ENCODE measurements at places on chromosomes 5 and 9.
A peak's percentile ranks its signal among the peaks of the same experiment; 100 is the strongest.

DNA sequence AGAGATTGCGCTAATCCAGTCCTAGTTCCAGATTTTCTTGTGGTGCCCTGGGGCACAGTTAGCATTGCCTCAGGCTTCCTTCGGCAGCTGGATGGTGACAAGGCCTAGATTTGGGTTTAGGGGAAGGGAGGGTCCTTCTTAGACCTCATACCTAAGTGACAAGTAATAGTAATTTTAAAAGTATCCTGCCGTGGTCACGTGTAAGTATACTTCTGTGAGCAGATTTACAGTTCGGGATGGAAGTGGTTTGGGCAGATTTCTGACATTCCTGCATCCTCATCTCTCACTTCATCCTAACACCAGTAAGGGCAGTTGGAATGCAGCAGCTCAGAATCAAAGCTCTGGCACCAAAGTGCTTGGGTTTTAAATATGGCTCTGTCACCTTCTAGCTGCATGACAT lies 71.6 kb downstream of the LRRC70 start:
- DNase-seq, result no peak

DNA sequence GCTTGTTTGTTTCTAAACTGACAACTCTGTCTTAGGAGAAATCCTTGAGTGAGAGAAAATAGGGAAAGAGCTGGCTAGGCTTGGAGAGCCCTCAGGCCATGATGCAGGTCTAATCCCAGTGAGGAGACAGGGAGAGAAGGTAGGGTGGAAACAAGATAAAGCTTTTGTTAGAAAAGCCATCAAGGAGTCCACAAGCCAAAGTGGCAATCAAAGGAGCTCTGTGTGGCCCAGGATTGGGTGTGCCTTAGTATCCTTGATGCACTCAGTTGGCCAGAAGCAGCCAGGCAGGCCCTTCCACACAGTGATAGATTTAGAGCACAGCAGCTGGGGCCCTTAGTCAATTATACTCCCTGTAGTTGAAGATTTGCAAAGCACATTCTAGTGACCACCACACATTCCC lies 73.9 kb downstream of the ALDH7A1 start:
- no peak for DNase-seq

- no peak for DNase-seq
Measured at GRCh38 chr5:153350175-153350883, 140.1 kb upstream of the GRIA1 start.

DNA sequence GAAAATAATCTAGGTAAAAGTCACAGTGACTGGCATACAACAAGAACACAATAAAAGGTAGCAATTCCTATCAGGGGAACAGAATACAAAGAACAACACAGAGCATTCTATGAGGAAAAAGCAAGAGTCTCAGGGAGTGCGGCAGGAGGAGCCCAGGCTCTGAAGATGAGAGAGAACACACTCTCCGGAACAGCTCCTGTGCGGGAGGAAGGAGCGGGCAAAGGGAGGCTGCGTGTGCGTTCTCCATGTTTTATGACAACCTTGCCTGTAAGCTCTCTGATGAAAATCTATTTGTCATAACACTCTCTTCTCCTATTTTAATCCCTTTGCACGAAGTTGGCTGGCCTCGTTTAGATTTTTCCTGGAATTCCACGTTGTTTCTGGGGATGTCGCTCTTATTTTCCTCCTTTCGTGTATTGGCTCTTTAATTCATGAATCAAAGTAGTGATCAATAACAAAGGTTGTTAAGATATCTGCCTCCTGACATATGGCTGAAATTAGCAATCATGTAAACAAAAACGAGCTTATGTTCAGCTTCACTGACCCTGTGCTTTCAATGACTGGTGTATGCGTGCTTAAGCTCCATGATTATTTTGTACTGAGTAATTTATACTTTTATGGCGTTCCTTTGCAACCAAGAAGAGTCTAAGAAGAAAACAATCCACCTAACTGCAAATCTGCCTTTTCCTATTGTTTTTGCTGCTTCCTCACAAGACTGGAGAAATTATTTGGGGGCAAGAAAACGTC lies 109.5 kb downstream of the MYO10 start:
- no peak for DNase-seq

GRCh38 chr5:139271201-139272027 lies 22.1 kb upstream of the MATR3 start:
- peak; percentile 53 for DNase-seq

DNA sequence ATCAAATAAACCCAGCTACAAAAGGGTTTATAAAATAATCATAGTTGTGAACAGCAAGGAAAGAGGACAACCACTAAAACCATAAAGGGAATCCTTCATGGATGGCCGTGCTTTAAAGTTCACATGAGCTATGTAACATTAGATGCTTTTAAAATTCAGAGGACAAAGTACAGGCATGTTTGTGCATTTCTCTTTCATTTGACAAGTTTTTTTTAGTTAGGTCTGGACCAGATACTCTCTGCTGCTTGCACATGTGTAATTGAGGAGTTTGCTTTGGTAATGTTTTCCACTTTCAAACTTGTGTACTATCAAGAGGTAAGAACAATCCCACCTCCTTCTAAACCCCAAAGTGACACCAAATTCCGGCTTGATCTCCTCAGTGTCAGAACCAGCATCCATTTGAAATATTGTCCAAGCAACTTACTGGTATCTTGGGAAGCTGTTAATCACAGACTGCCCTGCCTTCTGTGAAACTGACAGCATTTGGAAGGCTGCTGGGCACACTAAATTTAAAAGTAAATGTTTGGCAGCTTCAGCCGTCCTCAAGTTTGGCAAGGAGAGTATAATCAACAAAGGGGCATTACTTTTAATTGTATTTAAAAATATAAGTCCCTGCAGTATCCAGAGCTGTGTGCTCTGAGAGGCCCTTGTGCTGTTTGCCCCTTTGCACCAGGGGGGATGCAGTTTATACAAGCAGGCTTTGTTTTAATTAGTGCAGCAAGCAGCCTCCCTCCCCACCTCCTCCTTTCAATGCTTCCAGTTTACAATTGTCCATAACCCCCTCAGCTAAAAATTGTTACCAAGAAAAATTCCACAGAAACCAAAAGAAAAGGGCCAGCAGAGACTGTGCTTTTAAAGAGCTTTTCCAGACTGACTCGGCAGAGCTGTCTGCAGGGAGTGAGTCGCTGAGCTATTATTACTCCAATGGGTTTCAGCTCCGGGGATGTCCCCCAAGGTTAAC lies 328.3 kb upstream of the MPDZ start:
- DNase-seq, result peak; percentile 99

DNA sequence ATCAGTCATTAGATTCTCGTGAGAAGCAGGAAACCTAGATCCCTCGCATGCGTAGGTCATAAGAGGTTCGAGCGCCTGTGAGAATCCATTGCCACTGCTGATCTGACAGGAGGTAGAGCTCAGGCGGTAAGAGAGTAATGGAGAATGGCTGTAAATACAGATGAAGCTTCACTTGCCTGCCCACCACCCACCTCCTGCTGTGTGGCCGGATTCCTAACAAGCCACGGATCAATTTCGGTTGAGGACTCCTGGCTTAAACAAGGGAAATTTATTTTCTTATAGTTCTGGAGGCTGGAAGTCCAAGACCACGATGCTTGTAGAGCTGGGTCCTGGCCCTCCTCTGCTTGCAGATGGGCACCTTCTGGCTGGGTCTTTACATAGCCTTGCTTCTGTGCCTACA lies 200.4 kb downstream of the PCSK5 start:
- DNase-seq, result no peak

- no peak for DNase-seq
Measured at GRCh38 chr5:148585988-148586387, 68.3 kb downstream of the HTR4 start.

- DNase-seq, result no peak
Measured at GRCh38 chr9:131658377-131659129, 81.3 kb downstream of the RAPGEF1 start.

GRCh38 chr9:76512826-76513225 lies 53.8 kb downstream of the GCNT1 start:
- no peak for DNase-seq

Data from NCI-H446 (cell line).